ENCODE measurements at places on chromosomes 4 and X. TPM values are rescaled to one million over a fixed set of nuclear protein-coding genes. Genes with fewer than 3 reads are reported as not detected.

- DNase-seq, result no peak
These were observed 69.4 kb upstream of the WDR17 start for GRCh38 chr4:175996206-175996605.

DNA sequence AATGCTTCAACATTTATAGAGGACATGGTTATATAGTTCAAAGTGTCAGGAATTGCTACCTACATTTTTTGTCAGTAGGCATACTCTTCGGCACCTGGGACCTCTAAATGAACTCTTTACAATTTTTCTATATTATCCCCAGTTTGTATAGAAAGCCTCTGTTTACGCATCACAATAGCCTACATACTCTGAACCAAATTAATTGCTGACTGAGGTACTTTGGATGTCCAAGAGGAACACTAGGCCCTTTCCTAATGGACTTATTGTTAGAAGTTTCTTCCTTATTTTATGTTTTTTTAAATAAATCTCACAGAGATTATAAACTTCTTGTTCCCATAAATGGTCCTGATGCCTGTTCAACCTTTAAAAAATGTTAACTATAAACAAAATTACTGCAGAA, 8.4 kb upstream of the AFF2 start:
- DNase-seq, result no peak

DNA sequence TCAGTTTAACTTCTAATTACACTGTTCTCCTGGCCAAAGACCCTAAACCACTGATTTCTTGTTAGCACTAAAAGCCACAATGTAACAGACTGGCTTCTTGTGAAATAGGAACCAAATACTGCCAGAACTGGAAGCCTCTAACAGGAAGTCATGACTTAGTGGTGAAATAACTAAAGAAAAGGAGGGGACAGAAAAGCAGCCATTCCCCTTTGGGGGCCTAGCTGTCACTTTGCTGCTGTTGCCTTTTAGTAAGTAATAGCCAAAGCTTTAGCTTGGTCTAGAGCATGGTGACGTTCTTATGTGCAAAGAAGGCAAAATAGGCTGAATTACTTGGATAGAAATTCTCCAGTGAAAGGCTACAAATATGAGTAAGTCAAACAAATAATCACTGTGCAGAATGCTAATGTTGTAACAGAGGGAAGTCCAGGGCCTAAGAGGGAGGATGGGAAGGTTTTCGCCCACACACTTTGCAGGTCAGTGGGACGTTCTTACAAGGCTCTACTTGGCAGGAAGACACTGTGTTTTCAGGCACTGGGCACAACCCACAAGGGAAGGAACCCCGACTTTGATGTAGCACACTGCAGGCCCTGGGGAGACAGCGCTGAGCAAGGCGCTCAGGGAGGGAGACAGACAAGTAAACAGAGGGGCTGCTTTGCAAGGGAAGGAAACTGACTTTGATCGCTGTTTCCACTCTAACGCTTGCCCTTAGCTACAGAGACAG, 16.7 kb downstream of the GAB3 start:
- DNase-seq, result no peak

PHKA1 gene
- 2.3 TPM for total RNA-seq

HSFX3 gene
- total RNA-seq, result not detected

DNA sequence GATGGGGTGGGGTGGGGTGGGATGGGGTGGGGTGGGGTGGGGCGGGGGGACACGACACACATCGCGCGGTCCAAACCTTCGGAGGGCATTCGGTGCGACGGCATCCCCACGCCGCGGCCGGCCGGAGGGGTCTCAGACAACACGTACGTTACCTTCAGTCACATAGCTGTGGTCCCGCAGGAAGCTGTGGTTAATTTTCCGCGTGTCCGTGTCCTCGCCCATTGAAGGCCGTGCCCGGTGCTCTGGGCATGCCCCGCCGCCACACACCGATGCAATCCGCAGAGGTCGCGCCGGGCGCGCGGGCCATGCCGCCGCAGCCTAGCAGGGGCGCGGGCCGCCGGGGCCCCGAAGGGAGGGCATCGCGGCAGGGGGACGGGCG, 417 bp downstream of the PPP2R2C start:
- DNase-seq, result peak; percentile 76

DNA sequence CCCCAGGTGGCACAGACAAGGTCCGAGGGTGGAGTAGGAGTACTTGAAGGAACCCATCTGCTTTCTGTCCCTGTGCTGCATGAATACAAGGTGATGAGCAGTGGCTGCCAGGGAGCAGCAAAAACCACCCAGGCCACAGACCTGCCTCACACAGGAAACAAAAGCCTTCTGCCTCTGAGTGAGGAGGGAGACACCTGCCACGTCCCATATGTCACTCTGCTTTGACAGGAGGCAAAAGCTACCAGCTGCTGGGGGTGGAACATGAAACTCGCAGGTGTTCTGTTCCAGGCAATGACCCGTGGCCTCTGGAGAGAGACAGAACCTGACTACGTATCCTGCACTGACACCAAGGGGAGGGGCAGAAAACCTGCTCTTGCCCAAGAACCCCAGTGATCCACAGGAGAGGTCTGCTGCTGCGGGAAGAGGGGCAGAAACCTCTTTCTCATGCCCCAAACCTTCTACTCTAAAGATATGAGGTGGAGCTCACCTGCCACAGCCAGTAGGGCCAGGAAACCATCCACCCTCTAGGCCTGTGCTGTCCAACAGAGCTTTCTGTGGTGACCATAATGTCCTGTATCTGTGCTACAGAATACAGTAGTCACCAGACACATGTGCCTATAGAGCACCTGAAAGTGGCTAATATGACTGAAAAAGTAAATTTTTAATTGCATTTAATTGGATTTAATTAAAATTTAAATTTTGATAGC, 172.9 kb downstream of the PRDM5 start:
- DNase-seq, result no peak

WDR1 gene
- total RNA-seq, result 307 TPM

DNA sequence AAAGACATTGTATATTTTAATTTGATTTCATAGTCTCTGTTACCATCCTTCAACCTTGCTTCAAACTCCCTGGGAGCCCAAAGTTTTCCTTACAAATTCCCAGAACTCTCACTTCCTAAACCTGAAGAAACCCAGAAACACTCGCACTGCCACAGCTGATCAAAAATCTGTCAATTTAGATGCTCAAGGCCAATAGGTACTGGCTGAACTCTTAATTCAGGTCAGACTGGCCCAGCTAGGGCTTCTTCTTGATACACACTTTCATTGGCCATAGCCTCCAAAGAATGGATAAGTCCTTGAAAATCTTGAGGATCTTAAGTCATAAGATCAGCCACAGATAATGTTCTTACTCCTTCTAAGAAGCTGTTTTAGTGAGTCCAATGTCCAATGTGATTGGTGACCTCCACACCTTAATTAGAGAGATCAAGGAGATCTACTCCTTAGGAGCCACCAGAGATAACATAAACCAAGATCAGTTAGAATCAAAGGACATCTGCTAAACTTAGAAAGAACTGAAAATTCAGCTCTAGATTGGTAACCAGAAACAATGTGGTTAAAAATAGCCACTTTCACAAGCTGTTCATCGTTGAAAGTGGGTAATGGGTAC, 51.5 kb downstream of the ACSL4 start:
- no peak for DNase-seq

- DNase-seq, result no peak
These were observed 157.7 kb downstream of the AFAP1 start for GRCh38 chr4:7781993-7782392.

- no peak for DNase-seq
These were observed 676.7 kb upstream of the TENM3 start for GRCh38 chr4:181566490-181566889.

DNA sequence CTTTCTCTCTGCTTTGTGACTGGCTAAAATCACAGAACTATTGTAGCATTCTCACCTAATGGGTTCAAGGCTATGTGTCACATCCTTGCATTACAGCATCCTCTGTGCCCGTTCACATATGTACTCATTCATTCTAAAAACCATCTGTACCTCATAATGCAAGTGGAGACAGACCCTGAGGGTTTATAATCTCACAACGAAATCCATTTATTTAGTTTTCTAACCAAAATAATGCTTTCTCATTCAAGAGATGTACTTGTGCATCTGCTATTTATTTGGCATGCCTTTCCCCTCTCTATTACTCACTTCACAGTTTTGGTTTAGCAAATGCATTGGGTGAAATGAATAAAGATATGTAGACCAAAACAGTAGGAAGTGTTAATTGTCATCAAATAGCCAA, 261.5 kb downstream of the DCHS2 start:
- no peak for DNase-seq

GRCh38 chrX:19865567-19866363, 21.6 kb downstream of the SH3KBP1 start:
- peak; percentile 53 for DNase-seq

DNA sequence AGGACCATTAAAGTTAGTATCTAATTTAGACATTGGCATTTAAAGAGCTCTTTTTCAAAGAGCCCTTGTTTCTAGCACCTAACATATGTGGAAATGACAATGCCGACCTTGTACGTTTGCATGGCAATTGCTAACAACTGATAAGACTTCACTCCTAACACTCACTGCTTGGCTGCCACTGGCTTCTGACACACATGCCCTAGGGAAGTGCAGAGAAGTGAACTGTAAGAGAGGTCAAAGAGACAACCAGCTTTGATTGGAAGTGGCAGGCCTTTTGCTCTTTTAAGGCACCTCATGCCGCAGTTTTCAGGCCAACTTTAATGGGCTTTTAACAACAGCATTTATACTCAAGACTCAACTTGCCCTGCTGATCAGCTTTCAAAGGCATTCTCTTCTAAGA, 158.4 kb downstream of the RAB28 start:
- no peak for DNase-seq

DNA sequence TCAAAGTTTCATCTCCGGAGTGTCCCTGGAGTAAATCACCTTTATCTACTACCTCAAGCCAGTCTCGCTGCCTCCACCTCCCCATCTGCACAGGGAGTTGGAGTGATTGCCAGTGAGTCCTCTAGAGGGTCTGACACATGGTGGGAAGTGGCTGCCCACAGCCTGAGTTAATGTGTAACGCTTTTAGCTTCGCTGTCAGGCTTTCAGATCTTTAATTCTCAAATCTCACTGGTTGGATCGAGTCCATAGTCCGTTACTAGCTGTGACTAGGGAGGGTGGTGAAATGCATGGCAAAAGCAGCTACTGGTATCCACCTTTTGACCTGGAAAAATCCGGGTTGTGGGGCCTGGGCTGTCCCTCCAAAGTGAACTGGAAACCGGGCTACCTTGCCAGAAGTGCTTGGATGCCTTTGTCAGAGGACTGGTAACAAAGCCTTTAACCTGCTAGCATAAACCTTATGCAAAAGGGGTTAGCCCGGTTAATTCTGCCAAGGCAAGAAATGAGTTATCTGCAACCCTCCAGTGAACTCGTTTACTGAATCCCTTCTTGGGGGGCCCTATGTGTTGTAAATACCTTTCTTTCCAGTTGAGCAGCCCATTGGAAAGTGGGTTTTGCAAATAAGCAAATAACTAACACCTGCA, 5.1 kb upstream of the WDR1 start:
- DNase-seq, result no peak

DNA sequence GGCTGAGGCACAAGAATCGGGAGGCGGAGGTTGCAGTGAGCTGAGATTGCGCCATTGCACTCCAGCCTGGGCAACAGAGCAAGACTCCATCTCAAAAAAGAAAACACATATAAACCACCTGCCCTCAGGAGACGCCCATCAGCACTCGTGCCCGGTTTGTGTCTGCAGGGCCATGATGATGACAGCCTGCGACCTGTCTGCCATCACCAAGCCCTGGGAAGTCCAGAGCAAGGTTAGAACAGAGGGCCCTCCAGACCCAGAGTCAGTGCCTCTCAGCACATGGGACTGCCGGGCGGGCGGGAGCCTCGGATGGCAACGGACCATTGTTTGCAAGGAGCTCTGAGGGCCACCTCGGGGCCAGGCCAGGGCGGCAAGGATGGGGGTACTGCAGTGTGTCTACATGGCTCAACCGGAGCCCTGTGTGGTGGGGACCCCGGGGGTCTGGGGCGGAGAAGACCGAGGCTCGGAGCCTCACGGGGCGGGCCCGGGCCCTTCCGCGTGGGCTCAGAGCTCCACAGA, 9.3 kb downstream of the ATP5ME start:
- DNase-seq, result no peak

DNA sequence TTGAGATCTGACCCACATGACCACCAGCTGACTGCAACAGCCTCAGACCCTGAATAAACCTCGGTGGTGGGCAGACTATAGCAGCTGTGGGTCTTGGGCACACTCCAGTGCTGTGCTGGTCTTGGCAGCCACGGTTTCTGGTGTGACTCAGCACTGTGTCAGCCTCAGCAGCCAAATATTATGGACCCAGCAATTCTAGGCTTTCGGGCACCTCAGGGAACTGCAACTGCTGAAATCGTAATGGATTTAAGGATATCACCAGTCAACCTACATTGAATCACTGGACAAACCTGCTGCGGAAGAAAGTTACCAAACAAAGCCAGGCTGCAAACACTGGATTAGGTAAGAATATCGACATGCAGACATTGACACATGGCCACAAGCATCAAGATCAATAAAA, 10.5 kb upstream of the UBE2NL start:
- no peak for DNase-seq

CXCL1 gene
- 8.8 TPM for total RNA-seq

S100G gene
- not detected for total RNA-seq

PNMA5 gene
- total RNA-seq, result not detected

TEC gene
- 6.4 TPM for total RNA-seq

GRCh38 chrX:154731881-154732280, 19.0 kb downstream of the GAB3 start:
- peak; percentile 34 for DNase-seq

GRCh38 chrX:87571964-87572363, 54.4 kb downstream of the KLHL4 start:
- no peak for DNase-seq

GRCh38 chrX:15441464-15441863, 51.7 kb downstream of the PIR start:
- no peak for DNase-seq

PITX2 gene
- 0.30 TPM for total RNA-seq

DNA sequence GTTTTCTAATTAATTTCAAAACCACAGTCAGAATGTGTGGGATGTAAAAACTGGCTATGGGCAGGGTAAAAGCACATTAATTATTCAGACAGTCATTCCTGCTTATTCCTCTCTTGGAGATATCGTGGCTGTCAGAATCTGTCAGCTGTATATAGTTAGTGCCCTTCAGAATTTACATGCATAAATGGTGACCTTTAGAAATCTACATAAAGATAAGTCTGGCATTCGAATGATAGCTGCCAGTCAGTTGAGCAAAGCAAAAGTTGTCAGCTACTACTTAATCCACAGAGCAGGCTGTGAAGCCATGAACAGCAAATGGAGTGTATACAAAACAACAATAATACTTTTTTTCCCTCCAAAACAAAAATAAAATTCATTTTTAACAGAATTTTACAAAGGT, 189.5 kb downstream of the ADGRL3 start:
- no peak for DNase-seq

GRCh38 chrX:121863976-121864375, 816.6 kb downstream of the GLUD2 start:
- no peak for DNase-seq

- DNase-seq, result no peak
These were observed 54.4 kb downstream of the CBR4 start for GRCh38 chr4:168955674-168956073.

Measured in upper lobe of left lung (tissue), 6 donors.